ENCODE measurements at places on chromosomes 1 and 21.

GRCh38 chr1:201715351-201715750, 113.6 kb upstream of the IPO9 start:
- no peak for DNase-seq

DNA sequence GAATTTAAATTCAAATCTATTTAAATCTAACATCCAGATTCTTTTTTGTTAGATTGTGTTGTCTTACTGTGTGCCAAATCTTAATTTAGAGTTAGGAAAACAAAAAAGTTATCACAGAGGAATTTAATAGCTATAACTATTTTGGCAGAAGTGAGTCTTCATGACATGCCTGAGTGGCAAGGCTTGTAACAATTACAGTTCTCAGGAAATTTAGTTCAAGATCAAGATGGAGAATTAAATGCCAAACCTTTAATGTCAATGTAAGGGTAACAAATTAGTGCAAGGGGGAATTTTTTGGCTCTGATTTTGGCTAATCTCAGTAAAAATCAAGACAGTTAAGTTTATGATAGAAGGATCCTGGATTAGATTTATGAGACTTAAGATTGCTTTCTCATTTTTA, 58.4 kb downstream of the GDAP2 start:
- DNase-seq: no peak

- DNase-seq: no peak
Observed at GRCh38 chr21:41488080-41488479, 19.9 kb downstream of the TMPRSS2 start.

GRCh38 chr1:99496067-99496466, 149.8 kb upstream of the PALMD start:
- DNase-seq: no peak

DNA sequence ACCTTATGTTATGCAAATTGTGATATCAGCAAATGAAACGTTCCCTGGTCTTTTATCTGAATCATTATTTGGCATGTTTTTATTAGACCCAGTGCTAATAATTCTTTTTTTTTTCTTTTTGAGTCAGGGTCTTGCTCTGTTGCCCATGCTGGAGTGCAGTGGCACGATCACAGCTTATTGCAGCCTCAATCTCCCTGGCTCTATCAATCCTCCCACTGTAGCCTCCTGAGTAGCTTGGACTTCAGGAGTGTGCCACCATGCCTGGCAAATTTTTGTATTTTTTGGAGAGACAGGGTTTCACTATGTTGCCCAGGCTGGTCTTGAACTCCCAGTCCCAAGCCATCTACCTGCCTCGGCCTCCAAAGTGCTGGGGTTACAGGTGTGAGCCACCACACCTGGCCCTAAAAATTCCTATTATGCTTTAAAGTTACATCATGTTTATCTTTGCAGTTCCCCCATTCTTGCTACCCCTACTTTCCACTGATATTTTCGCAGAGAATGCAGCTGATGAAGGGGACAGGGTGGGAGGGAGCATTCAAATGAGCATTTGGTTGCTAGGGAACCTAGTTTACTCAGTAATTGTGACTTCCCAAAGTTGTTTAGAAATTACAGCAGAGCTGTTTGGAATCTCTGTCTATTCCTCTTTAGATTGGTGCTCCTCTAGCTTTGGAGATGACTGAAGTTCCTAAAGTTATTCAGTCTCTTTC, 18.4 kb downstream of the C1orf21 start:
- DNase-seq: no peak

GRCh38 chr1:17232759-17233661, 15.9 kb upstream of the PADI3 start:
- no peak for DNase-seq

GRCh38 chr1:93015590-93015989, 54.3 kb upstream of the DIPK1A start:
- no peak for DNase-seq

- DNase-seq: no peak
Observed at GRCh38 chr1:187234706-187235105, 406.0 kb downstream of the PLA2G4A start.

GRCh38 chr21:37564924-37565529, 198.5 kb downstream of the DYRK1A start:
- DNase-seq: no peak

- DNase-seq: no peak
Observed at GRCh38 chr1:177273141-177273540, 102.4 kb downstream of the BRINP2 start.

GRCh38 chr1:119740896-119741780, 27.6 kb downstream of the HMGCS2 start:
- DNase-seq: no peak

GRCh38 chr1:229410692-229411433, 23.0 kb downstream of the ACTA1 start:
- no peak for DNase-seq

GRCh38 chr1:214316593-214316992, 35.6 kb downstream of the SMYD2 start:
- DNase-seq: no peak

DNA sequence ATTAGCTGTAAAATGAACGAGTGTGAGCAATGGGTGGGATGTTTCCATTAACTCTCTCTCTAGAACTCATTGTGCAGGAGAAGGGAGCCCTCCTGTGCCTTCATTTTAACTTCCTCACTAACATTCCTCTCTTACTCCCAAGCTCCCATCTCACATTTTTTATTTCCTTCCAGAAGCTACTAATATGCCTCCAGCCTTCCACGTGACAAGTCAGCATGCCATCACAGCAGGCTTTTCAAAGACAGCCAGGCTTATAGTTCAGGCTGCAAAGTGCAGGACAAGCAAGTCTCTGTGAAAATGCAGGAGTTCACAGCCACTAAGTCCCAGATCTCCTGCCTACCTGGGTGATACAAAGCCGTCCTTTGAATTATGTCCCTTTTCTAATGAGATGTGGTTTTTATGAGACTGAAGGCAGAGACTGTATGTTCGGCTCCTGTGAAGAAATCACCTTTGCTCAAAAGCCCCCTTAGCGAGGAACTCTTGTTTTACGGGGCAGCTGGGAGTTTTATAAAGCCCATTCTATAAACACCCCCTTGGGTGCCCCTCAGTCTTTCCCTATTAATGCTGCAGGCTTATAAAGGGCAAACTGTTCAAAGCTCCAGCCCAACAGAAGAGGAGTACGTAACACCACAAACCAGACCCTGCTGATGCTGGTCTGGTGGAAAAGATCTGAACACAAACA, 14.8 kb upstream of the ANGPTL7 start:
- no peak for DNase-seq

DNA sequence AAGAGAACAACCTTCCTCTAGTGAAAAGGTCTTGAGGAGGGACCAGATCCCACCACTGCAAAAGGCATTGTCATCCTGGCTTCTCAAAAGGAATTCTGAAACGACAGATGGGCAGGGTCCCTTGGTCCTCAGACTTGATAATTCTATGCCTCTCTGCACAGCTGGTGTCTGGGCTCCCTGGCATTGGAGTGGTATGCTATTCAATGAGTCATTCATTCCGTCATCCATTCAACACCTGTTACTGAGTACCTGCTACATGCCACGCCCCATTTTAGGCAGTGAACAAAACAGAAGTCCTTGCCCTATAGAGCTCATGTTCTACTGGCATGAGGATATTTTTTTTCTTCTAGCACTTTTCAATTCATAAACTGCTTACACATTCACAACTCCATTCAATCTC, 45.8 kb upstream of the HMGB4 start:
- no peak for DNase-seq

DNA sequence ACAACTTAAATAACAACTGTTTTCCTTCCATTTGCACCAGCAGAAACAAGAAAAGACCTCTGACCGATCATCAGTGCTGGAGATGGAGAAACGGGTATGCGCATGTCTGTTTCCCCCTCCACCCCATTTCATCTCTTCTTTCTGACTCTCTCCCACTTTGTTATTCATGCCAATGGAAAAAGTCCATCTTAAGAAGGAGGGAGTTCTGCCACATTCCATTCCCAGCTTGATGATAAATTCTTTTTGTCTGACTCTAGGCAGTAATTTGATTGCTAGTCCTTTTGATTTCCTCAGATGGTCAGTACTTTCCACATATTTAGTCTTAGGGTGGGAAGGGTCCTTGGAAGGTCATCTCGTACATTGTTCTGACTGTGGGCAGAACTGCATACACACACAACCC, 142.5 kb downstream of the SYT2 start:
- no peak for DNase-seq

DNA sequence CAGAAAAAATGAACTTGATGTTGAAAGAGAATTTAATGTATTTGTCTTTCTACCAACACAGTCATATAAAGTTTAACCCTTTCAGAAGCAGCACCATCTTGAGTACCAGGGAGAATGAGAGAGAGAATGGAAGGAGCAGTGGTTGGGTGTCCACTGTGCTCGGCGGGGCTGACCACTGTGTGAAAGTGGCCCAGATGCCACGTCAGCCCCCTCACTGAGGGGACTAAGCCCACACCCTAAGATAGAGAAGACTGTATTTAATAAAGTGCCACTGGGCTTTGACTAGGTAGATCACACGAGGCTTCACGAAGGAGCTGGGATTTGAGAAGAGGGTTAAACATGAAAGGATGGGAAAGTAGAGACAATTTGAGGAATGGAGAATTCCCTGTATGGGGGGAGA, 31.2 kb downstream of the BATF3 start:
- no peak for DNase-seq

DNA sequence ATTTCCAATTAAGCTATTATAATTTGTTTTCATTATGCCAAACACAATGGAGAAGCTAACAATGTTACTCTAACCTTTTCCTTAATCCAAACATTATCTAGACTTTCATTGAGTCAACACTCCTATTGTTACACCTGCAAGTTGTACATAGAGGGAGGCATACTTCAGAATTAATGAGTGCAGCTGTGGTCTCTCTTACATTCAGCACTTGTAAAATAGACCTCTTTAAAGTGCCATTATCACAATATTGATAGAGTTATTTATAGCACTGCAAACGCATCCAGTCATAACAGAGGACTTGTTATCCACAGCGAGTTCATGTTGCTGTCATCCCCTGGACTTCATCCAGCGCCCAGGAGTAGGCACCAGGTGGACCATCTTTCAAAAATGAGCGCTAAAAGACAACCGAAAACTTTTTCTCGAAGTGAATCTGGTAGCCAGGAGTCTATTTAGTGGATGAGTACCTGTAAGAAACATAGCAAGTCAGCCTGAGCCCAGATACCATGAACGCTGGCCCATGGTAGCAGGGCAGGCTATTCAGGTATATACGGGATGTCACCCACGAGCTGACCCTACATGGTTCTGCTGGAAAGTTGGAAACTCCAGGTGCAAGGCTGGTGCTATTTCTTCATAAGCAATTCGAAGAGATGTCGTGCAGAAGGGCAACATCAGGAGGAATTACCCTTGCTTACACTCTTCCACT, 70.6 kb upstream of the NFIA start:
- no peak for DNase-seq

- DNase-seq: no peak
Observed at GRCh38 chr1:28037206-28037605, 51.2 kb downstream of the EYA3 start.

GRCh38 chr1:213570487-213570886, 417.3 kb upstream of the PROX1 start:
- DNase-seq: no peak
